ENCODE measurements at places on chromosomes 3 and 15. TPM values are rescaled to one million over a fixed set of nuclear protein-coding genes. Genes with fewer than 3 reads are reported as not detected.

The MYL3 gene
- total RNA-seq: 5.8 TPM

The RUBCN gene
- total RNA-seq: 28.0 TPM

The GOLGA8H gene
- total RNA-seq: 0.79 TPM

The GNAT1 gene
- total RNA-seq: not detected

GRCh38 chr3:3082234-3082924, 27.8 kb downstream of the IL5RA start:
- DNase-seq: no peak

DNA sequence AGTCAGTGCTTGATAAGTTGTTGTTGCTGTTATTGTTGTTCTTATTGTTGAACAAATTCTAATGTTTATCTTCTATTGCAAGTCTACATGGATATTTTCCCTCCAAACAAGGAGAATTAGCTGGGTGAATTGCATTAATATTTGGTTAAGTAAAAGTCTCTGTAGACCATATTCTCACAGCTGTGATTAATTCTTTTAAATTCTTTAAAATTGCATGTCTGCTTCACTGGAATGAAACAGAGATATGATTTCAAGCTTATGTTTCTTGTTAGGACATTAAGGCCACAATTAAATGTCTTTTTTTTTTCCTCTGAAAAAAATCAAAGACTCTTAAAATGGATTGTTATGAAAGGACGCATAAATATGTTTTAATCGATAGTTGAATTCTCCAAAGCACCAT, 153.4 kb downstream of the EBLN2 start:
- no peak for DNase-seq

DNA sequence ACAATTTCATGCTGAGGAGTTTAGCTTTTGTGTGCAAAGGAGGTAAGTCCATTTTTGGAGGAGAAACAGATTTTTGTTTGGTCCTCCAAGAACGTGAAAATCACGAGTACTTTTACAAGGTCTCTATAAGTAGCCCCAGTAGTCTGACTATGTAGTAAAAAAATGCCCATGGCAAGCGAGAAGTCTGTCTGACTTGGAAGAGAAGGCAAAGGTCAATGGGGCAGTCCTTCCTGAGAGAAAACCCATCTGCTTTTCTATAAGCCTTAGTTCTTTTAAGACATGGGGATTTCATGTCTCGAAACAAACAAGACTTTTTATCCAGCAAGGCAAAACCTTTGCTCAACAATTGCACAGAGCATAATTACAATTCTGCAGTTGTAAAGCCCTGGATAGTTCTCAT, 183.2 kb downstream of the GAP43 start:
- DNase-seq: no peak

All from spinal cord (tissue), 10 donors.